ENCODE measurements at places on chromosomes 1 and 21.

- DNase-seq: no peak
These were observed at the start of gene CTSS for GRCh38 chr1:150765296-150765976. Gene CTSS (minus strand): TSS chr1:150765778. CDS start chr1:150764763, 1,015 bp downstream.

GRCh38 chr1:173201969-173202368 lies 5.2 kb downstream of the TNFSF4 start:
- DNase-seq: no peak

GRCh38 chr1:93552741-93553455 lies 105.0 kb downstream of the FNBP1L start:
- no peak for DNase-seq

DNA sequence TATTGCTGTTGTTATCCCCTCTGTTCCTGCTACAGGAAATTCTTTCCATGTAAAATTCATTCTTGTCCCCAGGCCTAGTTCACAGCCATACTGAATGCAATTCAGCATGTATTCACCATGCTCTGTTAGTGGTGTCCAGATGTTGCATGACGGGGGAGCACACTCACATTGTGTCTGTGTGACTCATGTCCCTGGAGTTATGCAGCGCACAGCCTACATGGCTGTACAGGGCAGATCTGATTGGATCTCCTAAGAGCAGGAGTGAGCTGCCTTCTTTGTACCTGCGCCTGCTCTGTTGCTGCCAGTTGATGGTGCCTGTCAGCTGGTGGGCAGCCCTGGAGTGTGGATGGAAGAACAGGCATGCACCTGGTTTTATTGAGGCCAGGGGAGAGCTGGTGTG lies 17.6 kb downstream of the HTR6 start:
- no peak for DNase-seq

DNA sequence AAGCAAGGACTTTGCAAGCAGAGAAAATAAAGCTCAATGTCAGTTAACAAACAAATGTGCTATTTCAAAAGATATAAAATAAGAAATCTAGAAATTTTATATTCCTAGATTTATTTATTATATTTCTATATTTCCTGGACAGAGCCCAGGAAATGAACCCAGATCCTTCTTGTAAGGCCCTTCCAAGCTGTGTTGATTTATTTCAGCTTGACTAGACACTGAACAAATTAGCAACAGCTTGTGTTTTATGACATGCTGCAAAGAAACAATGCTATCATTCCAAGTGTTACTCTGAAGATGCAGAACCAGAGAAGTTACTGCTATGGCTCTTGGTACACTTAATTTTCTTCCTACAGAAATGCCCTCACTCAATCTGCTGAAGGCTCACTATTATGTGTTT lies 6.2 kb downstream of the TGFBR3 start:
- DNase-seq: no peak

- no peak for DNase-seq
These were observed 54.0 kb upstream of the POU2F1 start for GRCh38 chr1:167166690-167167075.

GRCh38 chr1:119321666-119322419 lies 46.7 kb upstream of the HAO2 start:
- no peak for DNase-seq

DNA sequence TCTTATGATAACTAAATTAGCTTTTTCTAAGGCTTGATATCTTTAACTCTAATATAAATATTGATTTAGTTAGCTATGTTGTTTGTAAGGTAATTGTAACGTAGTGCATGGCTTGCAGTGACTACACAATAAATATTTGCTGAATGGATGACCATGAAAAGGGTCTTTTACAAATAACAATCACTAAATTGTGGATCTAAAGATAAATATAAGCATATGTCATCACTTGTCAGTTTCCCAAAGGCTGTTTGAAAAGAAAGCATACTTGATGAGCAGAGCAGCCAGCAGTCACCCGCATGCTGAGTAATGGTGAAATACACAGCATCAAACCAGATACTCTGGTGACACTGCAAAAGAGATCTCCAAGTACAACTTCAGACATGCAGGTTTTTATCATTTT lies 92.5 kb upstream of the FMN2 start:
- no peak for DNase-seq

- peak; percentile 67 for DNase-seq
These were observed 15.5 kb downstream of the TEX38 start for GRCh38 chr1:46687093-46687659.

DNA sequence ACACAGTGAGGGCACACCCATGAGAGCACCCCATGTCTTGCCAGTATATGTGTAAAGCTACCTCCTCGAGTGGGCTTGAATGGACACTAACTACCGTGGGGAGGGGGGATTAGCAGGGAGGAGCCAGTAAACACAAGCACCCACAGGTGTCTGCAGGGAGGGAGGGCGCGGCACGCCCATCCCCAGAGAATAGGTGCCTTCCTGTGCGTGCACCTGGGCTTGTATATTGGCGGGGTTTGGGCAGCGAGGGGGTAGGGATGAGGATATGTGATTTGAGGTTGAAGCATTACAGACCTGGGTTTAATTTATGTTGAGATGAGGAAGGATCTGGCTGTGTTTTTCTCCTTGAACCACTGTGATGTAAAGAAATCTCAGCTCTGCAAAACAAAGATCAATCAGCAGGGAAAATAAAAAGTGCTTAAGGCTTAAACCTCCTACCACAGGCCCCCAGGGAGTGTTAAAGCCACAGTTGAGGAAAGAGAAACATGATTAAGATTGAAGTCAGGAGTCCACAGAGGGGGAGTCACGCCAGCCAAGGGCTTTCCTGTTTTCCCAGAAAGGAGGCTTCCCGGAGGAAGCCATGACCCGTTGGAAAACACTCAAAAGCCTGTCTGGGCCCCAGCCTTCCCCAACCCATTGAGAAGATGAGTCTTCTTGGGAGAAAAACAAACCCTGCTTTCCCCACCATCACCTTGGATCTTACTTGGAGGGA lies 80.0 kb downstream of the CAMK2N1 start:
- no peak for DNase-seq

DNA sequence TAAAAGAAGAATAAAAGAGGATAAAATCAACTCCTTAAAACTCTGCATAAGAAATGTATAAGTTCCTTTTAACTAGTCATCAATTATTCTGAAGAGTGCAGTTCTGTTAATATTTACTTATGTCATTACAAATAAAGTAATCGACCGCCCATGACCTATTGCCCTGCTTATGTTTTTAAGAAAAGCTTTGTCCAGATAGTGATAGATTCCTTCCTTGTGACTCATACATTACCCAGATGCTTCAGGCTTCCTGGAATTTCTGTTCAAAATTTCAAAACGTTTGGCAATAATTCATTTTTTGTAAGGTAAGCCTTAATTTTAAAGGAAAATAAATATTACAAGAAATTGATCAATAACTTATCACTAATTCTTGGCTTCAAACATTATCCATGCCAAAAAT lies 918.2 kb upstream of the ADGRL2 start:
- no peak for DNase-seq

- DNase-seq: no peak
These were observed 2.8 kb downstream of the KCNN3 start for GRCh38 chr1:154867064-154867825.

DNA sequence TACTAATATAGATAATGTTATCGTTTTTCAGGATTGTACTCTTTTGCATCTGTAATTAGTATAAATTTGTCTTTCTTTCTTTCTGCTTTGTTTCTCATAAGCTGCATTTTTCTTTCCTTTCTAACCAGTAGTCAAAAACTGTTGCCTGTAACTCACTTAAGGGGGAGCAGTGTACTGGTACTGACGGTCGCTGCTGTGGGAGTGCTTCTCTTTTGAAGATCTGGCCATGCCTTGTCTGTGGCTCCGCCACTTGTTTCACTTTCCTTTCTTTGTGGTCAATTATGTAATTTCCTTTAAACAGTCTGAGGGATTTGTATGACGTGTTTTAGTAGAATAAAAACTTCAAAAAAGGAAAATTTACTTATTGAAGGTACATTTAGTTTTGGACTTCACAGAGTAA lies 37.0 kb downstream of the MIA3 start:
- no peak for DNase-seq

DNA sequence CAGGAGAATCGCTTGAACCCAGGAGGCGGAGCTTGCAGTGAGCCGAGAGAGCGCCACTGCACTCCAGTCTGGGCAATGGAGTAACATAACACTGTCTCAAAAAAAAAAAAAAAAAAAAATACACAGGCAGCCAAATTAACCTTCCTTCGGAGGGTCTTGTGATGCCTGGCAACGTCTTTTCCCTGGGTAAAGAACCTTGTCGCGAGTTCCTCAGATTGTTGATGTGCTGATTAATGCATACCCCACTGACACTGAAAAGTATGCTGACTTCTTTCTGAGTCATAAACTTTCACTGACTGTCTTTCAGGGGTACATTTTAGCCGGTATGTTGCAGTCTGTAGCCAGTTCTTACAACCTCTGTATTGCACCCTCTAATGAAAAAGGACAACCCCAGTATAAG lies 95.1 kb upstream of the SOD1 start:
- no peak for DNase-seq

DNA sequence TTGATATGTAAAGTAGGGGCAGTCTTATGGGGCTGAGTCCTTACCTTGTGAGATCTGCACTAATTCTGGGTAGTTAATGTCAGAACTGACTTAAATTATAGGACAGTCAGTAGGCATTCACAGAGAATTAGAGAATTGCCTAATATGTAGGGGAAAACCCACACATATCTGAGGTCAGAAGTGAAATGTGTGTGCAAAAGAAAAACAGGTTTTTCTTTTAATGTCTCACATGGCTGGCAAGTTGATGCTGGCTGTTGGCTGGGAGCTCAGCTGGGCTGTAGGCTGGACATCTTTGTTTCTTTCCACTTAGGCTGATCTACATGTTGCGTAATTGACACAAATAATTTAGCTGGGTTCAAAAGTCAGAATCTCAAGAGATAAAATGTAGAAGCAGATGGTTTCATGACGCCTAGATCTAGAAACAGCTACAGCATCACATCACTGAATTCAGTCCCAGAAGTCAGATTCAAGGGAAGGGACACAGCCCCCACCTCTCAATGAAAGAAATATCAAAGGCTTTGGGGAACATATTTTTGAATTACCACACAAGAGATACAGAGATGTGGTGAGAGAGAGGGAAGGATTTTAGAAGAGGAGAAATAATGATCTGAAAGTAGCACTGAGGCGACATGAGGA lies 98.9 kb downstream of the TNFSF18 start:
- no peak for DNase-seq

DNA sequence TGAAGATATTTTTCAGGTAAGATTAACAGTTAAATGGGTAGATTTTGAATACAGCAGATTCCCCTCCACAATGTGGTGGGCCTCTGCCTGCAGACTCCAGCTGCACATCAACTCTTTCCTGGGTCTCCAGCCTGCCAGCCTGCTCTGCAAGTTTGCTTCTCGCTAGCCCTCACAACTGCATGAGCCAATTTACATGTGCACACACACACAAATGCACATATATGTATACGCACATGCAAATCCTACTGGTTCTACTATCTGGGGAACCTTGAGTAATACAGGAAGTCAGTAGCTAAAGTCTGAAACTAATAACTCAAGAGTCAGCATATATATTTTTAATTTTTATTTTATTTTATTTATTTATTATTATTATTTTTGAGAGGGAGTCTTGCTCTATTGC lies 34.8 kb upstream of the QSOX1 start:
- DNase-seq: no peak

DNA sequence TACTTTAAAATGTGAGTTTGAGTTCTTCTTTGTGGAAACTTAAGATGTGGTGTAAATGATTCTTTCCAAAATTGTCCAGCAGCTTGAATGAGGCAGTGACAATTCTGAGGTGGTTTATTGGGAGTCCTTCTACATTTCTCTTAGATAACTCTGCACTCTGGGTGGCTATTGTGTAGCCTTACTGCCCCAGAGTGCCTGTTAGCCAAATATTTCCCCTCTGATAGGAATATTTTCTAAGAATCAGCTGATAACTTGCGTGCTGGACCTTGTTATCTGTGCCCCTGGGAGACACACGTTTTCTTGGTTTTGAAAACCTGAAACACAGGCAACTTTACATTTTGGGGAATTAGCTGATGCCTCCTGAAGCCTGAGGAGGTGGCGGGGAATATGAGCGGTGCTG lies 91.6 kb downstream of the CD247 start:
- no peak for DNase-seq

- no peak for DNase-seq
These were observed 101.2 kb downstream of the FMN2 start for GRCh38 chr1:240192851-240193250.

GRCh38 chr1:54010415-54011117 lies 7.4 kb downstream of the LDLRAD1 start:
- DNase-seq: no peak

DNA sequence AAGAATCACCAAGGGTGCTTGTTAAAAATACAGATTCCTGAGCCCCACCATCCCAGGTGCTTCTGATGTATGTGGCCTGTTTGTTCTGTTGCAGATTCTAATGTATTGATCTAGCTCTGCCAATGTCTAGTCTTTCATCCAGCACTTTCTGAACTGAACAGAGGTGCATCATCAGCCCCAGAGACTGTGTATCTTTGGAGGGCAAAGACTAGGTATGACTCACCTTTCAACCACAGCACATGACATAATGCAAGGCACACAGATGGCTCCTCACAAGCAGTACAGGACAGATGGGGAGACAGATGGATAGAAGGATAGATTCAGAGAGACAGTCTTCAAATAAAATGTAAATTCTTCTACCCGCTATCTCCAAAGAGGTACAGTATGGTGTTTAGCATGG lies 32.3 kb downstream of the CD58 start:
- DNase-seq: no peak

Measured in cerebellar nuclear complex (tissue), 1 donor.